ENCODE measurements at places on chromosomes 3 and 15.

- DNase-seq: no peak
Measured at GRCh38 chr3:15964605-15965442, 167.0 kb upstream of the ANKRD28 start.

DNA sequence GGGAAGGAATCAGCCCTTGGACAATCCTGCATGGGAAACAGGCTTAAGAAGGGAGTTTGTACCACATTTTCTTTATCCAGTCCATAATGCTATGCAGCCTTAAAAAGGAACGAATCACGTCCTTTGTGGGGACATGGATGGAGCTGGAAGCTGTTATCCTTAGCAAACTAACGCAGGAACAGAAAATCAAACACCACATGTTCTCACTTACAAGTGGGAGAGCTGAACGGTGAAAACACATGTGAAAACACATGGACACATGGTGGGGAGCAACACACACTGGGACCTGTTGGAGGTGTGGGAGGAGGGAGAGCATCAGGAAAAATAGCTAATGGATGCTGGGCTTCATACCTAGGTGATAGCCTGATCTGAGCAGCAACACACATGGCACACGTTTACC, 70.3 kb downstream of the OXNAD1 start:
- no peak for DNase-seq

GRCh38 chr15:28913171-28913765, 27.5 kb downstream of the APBA2 start:
- no peak for DNase-seq

GRCh38 chr15:97561529-97561928, 399.0 kb upstream of the ARRDC4 start:
- no peak for DNase-seq

DNA sequence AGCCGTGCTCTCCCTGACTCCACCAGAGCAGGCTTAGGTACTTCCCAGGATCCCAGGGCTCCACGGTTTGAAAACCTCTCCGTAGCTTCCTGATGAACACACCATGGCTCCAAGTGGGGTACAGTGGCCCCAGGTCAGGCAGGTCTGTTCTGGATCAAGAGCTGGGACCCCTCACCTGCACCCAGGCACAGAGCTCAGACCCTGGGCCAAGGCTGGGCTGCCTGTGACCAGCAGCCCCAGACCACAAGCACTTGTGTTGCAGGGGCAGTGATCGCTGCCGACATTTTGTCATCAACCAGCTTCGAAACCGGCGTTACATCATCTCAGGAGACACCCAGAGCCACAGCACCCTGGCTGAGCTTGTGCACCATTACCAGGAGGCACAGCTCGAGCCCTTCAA, 5.3 kb downstream of the SH2D7 start:
- no peak for DNase-seq

DNA sequence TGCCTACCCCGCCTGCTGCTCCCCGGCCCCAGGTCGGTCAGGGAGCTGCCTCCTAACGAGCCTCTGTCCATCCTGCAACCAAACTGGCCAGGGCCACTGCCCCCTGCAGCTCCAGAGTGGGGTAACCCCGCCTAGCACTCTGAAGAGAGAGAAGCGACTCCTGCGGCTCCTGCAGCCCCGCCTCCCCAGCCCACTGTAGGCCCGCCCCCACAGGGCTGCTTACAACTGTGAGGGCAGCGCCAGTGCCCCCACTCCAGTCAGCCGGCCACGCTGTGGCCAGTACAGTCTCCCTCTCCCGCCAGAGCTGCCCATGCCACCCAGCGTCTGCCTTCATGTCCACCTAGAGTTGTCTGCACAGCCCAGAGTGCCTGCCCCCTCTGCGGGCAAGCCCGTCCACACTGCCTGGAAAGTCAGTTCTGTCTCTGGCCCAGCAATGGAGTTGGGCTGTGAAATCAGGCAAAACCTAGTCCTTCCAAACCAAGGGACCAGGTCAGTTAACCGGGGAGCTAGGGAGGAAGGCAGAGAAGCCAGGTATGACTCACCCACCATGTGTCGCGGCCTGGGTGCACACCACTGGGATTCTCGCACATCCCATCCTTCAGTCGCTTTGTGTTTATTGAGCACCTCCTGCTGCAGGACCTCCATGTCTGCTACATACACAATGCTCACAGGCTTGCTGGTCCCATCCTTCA, 2.4 kb downstream of the UCN2 start:
- no peak for DNase-seq

DNA sequence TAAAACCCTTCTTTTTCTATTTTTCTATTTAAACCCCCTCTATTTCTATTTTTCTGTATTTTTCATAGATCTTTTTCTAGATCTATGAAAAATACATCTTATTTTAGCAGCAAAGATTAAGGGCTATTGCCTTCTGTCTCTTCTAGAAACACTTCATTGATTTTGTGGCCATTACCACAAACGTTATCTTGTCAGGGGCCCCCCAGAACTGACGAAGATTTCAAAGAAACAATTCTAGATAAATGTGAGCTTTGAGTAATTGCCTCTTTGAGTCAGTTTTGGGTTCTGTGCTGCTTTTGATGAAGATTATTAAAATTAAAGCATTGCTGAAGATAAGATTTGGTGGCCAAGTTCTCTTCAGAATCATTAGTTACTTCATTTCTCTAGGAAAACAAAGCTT, 279.6 kb upstream of the PEX5L start:
- DNase-seq: no peak

DNA sequence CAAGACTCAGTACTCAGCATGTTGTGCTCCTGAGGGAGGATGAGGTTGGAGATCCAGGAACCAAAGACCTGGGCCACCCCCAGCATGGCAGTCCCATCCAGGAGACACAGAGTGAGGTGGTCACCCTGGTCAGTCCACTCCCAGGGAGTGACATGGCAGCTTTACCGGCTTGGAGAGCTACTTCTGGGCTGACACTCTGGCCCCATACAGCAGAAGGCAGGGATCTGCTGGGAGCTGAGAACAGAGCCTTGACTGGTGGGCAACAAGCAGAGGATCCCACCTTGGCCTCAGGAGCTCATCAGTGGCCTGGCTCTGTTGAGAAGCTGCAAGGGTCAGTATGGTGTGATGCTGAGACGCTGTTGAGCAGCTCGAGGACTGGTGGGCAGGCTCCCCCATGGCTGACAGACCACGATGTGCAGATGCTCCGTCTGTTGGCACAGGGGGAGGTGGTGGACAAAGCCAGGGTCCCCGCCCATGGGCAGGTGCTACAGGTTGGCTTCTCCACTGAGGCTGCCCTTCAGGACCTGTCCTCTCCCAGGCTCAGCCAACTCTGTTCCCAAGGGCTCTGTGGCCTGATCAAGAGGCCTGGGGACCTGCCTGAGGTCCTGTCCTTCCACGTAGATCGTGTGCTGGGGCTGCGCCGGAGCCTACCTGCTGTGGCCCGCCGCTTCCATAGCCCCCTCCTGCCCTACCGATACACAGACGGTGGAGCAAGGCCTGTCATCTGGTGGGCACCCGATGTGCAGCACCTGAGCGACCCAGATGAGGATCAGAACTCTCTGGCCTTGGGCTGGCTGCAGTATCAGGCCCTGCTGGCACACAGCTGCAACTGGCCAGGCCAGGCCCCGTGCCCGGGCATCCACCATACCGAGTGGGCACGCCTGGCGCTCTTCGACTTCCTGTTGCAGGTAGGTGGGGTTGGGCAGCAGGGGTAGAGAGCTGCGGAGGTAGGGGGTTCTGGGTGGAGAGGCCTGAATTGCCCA, 53.8 kb downstream of the GASK1A start:
- DNase-seq: no peak

GRCh38 chr15:31843426-31844055, 186.8 kb upstream of the CHRNA7 start:
- no peak for DNase-seq
